ENCODE measurements at places on chromosomes 11 and 22.
A peak's percentile ranks its signal among the peaks of the same experiment; 100 is the strongest.

DNA sequence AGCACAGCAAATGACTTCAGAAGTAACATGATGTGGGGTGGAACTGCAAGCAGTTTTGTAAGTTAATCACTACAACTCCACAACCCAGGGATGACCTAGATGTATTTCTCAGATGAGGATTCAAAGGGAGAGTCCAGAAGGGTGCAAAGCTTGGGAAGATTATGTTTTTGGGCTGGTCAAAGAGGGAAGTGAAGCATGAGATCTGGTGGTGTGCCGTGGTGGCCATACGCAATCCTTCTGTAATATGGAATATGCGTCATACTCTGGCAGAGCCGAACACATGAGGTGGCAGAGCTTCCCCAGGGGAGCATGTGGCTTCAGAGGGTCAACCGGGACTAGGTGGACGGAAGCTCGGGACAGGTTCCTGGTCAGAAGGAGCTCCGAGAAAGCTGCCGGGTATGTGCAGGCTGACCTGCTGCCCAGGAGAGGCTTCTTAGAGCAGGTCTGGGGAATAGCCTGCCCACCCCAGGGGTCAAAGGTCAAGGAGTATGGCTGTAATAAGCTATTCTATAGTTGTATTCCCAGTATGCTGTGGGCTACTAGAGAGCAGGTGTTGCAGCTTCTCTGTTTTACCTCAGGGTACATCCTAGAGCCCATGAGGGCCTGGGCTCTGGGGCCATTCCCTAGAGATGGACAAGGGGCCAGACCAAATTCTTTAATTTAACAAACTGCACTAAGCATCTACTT, 70.1 kb upstream of the PHOX2A start:
- no peak for DNase-seq

GRCh38 chr11:30128269-30128932, 102.4 kb upstream of the FSHB start:
- peak; percentile 80 for DNase-seq

DNA sequence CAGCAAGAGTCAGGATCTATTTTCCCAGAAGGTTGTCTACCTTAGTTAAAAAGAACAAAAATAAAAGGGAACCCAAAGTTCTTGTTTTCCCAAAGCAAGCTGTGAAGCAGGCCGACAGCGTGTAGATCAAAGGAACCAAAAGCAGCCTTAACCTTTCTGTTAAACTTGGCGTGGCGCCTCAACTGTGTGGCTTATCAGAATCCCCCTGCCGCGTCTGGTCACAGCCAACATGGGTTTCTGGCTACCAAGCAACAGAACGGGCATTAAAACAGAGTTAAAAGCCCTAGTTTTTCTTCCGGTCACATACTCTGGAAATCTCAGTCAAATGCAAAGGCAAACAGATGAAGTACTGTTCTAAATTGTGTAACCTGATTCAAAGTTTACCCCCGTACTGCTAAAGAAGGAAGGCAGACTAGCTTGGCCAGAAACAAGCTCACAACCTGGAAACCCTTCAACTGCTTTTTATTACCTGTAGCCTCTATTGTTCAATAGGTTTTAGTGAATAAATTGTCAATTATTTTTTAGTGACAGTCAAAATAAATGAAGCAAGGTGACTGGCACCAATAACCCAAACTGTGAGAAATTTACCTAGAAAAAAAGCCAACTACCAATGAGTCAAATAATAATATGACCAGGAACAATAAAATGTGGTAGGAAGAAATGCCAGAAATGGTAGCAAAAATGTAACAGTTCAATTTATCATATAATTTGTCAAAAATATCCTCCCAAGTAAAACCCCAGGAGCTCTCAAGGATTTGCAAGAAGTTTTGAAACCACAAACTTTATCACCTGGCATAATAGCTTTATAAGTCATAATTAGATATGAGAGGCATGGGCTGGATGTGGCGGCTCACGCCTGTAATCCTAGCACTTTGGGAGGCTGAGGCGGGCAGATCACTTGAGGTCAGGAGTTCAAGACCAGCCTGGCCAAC, 21.4 kb downstream of the CHKA start:
- no peak for DNase-seq

- DNase-seq, result no peak
Observed at GRCh38 chr11:13328286-13328685, 50.7 kb downstream of the BMAL1 start.

DNA sequence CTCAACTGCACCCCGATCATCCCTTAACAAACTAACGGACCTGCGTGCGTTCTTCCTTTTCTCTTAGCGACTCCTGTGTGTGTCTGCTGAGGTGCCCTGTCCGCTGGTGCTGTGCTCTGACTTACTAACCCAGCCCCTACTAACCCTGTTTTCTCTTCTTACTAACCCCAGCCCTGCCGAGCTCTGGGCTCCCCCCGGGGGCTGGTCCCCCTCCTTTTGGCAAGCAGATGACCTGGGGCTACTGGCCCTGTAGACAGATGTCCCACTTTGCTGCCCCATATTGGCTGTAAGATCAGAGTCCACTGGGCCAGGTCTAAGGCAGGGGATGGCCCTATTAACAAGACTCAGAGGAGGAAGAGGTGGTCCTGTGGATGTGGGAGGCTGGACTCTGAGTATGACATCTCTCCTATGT, 14.7 kb downstream of the MIAT start:
- no peak for DNase-seq

- DNase-seq, result no peak
Observed at GRCh38 chr22:48751539-48752437, 1075.9 kb downstream of the BRD1 start.

DNA sequence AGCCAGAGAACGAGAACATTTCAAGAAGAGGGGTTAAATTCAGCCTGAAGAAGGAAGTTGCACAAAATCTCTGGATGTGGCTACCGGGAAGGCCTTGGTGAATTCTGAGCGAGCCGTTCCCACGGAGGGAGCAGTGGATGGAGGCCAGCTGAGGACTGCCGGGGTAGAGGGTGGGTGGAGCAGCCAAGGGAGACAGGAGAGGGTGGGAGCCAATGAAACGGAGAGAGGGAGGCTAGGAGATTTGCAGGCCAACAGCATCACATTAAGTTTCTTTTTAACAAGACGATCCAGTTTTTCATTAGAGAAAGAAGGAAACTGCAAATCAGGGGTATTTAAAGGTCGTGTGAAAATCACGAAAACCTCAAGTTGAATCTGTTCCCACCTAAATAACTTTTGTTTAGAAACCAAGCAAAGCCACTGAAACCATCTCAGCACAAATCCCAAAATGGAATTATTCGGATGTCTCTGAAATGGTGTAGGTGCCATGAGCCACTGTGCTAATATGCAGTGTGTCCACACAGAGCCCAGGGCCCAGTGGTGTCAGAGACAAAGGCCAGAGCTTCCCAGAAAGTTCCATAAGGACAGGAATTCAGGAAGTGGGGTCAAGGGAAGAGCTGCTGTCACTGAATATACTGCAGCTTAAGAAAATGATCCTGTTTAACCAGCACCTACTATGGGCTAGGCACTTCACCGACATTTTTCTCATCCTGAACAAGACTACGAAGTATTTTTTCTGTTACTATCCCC, 59.7 kb upstream of the SLC35C1 start:
- no peak for DNase-seq

DNA sequence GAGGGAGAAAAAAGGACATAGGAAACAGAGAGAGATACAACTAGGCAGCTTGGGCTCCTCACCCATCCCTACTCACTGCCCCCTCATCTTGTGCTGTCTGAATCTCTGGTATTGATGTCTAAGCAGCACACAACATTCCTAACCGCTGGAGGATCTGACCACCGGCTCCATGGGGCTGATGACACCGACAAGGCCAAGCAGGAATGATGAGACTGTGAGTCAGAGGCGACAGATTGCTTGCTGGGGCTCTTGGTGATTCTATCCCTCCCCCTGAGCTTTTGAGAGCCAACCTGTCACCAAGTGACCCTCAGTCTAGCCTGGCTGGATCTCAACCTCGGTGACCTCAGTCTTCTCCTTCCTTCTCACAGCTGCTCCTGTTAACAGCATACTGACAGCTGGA, 13.8 kb downstream of the PAMR1 start:
- peak; percentile 95 for DNase-seq

DNA sequence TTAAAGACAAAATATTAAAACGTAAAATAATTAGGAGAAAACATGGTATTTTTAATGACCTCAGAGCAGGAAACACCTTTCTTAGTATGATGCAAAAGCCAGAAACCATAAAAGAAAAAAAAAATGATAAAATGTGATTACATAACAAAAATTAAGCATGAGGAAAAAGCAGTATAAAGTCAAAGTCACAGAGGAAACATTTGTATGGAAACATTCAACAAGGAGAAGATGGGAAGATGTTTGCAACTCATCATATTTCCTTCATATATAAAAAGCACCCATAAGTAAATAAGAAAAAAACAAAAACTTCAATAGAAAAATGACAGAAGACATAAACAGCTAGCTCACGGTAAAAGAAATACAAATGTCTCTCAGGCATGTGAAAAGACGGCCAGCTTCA, 17.3 kb downstream of the SHISAL1 start:
- DNase-seq, result no peak

DNA sequence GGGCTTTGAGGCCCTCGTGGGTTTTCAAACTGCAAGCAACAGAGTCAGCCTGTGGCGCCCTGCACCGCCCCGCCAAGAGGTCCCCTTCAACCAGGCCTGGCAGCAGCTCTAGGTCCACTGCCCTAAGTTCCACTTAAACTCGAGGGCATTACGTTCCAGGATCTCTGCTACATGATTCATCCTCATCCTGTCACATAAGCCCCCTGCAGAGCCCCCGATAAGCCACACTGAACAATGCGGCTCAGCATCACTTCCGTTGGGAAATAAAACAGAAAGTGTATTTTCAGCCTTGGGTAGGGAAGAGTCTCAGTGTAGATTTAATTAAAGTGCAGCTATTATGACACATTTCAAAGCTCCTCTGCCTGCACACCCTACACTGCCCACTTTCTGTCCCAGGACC, 24.6 kb downstream of the SULT4A1 start:
- DNase-seq, result no peak

GRCh38 chr11:1008001-1008802, 28.3 kb downstream of the MUC6 start:
- no peak for DNase-seq

- DNase-seq, result peak; percentile 57
Observed at GRCh38 chr11:114060392-114061047, 1.0 kb downstream of the ZBTB16 start.

DNA sequence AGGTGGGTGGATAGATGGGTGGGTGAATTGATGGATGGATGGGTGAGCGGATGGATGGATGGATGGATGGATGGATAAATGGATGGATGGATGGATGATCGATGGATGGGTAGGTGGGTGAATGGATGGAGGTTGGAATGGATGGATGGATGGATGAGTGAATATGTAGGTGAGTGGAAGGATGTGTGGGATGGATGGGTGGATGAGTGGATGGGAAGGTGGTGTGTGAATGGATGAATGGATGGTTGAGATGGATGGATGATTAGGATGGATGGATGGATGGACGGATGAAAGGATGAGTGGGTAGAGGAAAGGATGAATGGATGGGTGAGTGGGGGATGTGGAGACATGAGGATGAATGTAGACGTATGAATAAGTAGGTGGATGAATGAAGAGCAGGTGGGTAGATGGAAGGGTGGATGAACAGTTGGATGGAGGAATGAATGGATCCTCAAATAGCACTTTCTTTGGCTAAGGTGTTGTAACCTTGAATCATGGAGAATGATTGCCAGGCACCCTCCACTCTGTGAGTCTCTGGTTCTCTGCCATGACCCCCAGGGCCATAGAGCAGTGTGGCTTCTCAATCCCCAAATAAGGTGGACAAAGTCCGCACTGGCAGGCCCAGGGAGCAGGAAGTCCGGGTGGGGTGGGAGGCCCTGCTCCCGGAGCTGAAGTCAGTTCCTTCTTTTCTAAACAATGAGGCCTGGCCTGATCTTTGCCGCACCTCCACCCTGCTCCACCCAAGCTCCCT, 36.9 kb downstream of the IGF2 start:
- DNase-seq, result no peak

DNA sequence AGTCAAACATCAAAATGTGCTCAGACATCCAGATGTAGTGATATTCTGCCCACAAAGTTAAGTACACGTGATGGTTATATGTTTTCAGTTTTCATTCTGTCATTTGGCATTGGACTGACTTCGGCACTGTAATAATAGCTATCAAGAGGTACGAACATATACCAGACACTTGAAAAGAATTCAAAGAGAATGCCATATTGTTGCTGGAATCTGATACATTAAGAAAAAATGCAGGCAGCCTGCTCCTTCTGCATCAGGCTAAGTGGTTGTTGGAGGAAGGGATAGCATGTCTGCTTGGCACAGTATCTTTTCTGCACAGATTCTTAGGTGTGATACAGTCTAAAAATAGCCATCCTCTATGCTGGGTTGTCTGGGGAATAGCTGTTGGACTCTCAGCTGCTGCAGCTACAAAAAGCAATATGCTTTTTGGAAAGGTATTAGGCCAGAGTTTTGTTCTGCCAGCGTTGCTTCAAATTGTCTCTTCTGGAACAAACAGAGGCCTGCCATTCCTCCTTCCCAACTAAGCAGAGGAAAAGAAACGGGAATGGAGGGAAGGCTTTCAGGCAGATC, 892.6 kb downstream of the TBC1D22A start:
- no peak for DNase-seq

DNA sequence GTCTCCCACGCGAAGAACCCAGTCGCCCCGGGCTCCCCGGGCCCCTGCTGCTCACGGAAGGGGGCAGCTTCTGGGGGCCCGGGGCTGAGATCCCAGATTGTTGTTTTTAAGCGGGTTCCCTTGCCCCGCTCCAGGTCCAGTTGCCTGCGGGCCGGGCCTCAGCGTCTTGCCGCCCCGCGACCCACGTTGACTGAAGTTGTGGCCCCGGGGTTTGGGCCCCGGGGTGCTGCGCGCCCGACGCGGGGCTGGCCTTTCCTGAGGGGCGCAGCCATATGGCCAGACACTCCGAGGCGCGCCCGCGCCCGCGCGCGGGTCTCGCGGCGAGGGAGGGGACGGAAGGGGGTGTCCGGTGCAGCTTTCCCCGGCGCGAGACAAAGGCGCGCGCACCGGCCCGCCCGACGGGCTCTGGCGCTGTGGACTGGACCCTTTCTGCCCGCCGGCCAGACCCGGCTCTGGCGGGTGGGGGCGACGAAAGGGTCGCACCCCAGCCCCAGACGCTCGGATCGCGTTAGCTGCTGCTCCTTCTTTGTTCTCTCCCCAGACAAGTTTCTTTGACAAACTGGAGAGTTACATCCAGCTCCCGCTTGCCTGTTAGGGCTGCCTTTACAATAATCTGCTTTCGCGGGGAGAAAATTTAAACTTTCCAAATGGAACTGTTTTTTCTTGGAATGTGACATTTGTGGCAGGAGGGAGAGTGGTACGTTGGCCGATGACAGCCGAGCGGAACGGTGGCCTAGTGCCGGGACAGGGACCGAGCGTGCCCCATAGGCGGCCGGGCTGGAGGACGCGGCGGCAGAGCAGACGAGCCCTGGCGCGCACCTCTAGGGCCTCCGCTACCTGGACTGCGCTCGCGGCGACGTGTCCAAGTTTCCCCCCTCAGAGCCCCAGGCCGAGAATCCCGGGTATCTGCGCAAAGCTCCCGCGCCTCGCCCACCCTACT, 716 bp downstream of the AMOTL1 start:
- DNase-seq, result peak; percentile 63

- DNase-seq, result no peak
Observed at GRCh38 chr11:30364139-30364836, 41.4 kb downstream of the ARL14EP start.

GRCh38 chr11:114447892-114448291, 8.6 kb downstream of the REXO2 start:
- peak; percentile 46 for DNase-seq
